ENCODE measurements at places on chromosomes 7 and 10.

DNA sequence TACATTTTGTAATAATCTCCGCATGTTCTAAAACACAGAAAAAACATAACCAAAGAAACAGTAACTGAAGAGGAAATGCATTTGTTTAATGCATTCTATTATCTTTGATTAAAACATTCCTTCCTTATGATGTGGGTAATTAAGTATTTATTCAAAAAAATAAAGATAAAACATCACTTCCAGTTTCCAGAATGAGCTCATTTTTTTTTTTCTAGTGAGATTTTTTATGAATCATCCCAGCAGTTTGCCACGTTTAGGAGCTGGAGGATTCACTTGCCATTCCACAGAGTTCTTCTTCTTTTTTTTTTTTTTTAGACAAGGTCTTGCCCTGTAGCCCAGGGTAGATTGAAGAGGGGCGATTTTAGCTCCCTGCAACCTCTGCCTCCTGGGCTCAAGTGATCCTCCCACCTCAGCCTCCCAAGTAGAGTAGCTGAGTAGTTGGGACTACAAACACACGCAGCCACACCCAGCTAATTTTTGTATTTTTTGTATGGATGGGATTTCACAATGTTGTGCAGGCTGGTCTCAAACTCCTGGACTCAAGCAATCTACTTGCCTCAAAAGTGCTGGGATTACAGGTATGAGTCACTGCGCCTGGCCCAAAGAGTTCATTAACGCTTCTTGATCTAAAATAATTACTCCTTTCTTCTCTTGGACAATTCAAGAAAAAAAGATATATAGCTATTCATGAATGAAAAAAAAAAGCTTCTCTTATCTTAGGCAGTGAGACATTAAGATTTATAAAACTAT lies 177.3 kb downstream of the DKK1 start:
- no peak for DNase-seq

GRCh38 chr10:11170993-11171851 lies 153.6 kb downstream of the CELF2 start:
- no peak for DNase-seq

DNA sequence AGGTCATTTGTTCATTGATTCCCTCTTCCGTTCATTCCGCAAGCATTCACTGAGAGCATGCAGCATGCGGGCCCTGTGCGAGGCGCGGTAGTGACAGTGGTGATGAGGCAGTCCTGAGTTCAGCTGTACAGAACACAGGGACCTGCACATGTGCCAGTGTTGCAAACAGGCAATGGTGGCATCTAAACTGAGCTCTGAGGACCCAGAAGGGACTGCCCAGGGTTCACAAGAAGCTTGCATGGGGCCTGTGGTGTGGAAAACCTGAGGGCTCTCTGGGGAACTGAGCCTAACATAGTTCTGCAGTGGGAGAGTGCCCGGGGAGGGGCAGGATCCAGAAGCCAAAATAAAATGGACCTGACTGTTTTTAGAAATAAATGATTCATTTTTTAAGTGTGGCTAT lies 13.2 kb downstream of the ZNF488 start:
- no peak for DNase-seq

- DNase-seq: no peak
Observed at GRCh38 chr7:129609666-129610065, 1.9 kb upstream of the NRF1 start.

- DNase-seq: no peak
Observed at GRCh38 chr7:157692460-157693011, 355.7 kb downstream of the DNAJB6 start.

DNA sequence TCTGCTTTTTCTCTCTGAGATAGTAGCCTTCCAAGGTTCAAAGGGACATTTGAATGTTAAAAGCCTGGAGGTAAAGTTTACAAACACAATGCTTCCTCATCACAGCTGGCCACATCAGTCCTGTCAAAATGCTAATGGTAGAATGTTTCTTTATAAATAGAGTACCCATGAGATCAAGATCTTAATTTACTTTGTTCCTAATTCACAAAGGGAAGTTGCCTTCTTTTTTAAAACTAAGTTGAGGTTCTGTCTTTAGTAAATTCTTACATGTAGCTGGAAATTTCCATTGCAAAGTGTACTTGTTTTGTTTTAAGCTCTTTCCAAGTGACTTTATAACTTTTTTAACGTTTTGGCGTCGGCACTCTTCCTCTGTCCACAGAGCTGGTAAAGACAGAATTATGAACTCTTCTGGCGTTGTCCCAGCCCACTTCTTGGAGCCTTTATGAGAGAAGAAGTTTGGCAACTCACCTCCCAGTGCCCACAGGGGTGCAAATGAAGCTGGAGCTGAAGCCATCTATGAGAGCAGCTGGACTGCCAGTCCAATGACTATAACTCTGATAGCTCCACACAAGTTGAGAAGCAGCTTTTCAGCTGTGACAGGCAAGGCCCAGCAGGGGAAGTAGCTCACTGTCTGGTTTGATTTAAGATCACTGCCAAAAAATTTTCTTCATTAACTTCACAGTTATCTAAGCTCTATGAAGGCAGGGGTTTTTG lies 23.3 kb downstream of the FZD1 start:
- no peak for DNase-seq

DNA sequence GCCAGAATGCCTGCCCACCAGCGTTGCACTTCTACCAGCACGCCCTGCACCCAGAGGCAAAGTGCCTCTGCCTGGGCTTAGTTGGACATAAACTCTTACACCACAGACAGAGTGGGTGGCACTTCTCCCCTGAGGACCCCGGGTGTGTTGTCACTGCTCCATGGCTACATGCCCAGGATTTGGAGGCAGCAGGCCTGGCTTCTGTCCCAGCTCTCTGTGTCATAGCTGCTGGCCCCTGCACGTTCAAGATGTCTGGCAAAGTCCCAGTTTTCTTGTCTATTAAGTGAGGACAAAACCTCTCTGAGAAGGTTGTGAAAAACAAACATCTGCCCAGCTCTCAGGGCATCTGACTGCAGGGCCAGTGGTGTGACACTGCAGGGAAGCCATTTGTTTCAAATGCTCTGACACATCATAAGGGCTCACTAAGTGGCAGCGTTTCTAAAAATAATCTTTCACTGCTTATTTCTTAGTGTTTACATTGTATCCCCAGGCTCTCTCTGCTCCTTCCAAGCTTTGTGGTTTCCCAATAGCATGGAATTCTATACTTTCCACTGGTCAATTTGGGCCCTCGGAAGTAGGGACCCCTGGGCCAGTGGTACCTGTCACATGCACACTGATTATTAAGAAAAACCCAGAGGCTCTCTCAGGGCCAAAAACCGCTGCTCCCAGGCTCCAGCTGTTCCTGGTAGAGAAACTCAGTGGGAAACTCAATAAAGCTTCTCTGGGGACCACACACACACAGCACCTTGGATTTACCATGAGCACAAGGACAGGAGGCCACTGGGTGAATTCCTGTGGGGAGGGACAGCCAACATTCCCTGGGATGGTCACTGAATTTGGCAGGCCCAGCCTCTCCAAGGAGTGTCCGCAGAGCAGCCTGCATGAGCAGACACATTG lies 86.2 kb upstream of the ANLN start:
- DNase-seq: no peak

GRCh38 chr7:209416-209815 lies 17.0 kb downstream of the FAM20C start:
- DNase-seq: no peak

- no peak for DNase-seq
Observed at GRCh38 chr7:112263519-112263918, 57.0 kb downstream of the ZNF277 start.

DNA sequence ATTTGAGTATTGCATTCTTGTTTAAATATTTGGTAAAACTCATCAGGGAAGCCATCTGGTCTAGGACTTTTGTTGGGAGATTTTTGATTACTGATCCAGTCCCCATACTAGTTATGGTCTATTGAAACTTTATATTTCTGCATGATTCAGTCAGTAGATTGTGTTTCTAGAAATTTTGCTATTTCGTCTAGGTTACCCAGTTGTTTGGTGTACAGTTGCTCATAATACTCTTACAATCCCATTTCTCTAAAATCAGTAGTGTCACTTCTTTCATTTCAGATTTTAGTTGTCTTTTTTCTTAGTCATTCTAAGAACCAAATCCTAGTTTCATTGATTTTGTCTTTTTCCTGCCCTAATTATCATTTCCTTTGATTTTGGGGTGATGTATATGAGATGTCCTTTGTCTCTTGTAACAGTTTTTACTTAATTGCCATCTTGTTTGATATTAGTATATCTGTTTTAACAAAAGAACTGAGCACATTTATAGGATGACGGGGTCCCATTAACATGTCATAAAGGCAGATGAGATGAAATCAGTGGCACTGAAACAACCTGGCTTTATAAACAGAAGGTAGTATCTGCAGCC lies 7.9 kb downstream of the MALSU1 start:
- no peak for DNase-seq

DNA sequence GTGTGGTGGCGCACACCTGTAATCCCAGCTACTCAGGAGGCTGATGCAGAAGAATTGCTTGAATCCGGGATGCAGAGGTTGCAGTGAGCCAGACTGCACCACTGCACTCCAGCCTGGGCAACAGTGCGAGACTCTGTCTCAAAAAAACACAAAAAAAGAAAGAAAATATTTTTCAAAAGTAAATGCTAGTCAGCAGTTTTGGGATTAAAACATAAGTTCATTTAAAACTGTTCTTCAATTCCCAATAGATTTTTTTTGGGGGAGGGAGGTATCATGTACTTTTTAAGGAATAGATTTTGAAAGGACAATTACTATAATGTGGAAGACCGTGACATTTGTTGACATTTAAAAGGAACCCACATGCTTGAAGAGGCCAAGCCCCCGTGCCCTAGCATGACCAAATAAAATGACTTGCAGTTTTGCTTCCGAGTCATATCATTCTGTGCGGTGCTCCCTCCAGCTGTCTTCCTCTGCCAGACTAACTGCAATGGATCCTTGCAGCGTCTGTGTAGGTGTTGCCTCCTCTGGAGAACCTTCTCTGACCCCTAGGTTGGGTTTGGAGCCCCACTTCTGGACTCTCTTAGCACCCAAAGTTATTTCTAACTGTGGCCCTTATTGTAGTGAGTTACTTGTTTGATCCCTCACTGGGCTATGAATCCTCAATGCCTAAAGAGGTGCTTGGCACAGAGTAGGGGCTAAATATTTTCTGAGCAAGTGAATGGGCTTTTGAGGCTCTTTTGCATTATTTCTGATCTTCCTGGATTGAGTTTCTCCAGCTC lies 17.4 kb upstream of the HPS1 start:
- no peak for DNase-seq

DNA sequence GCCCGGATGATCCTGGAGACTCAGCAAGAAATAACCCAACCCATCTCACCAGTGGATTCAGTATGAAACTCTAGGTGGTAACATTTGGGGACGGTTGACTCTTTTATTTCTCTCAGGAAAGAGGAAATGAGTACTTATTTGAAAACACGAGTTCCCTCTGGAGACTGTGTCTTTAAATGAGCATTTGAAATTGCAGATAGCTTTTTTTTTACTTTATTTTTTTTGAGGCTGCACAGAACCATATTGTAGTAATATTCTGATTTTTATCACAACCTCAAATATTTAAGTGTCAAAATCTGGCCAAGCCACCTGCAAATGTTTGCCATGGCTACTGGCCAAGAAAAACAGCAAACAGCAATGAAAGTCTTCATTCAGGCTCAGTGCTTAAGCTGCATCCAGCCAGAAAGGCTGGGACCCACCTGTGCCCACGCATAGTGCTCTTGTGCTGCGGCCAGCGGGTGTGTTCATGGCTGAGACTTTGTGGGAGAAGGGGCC lies 160.8 kb downstream of the CREB5 start:
- DNase-seq: no peak

- no peak for DNase-seq
Observed at GRCh38 chr10:99598781-99599509, 21.3 kb downstream of the SLC25A28 start.

- no peak for DNase-seq
Observed at GRCh38 chr10:27692663-27693062, 53.0 kb downstream of the MKX start.

DNA sequence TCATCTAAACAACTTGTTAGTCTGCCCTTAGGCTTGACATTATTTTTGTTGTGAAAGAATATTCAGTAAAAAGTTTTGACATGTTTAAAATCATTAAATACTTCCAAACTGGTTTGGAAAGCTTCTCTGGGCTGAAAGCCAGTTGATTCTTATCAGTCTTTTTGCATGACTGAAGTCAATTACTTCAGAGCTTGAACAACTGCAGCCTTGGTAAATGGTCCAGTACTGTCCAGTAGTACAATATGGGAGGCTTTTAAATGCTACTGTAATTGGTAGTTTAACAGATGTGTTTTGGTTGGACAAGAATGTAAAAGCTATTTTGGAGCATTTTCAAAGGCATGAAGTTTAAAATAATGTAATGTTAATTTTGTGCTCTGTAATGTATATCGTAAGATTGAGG lies 103.4 kb downstream of the SDK1 start:
- no peak for DNase-seq

GRCh38 chr7:155484483-155485399 lies 26.8 kb downstream of the EN2 start:
- no peak for DNase-seq

DNA sequence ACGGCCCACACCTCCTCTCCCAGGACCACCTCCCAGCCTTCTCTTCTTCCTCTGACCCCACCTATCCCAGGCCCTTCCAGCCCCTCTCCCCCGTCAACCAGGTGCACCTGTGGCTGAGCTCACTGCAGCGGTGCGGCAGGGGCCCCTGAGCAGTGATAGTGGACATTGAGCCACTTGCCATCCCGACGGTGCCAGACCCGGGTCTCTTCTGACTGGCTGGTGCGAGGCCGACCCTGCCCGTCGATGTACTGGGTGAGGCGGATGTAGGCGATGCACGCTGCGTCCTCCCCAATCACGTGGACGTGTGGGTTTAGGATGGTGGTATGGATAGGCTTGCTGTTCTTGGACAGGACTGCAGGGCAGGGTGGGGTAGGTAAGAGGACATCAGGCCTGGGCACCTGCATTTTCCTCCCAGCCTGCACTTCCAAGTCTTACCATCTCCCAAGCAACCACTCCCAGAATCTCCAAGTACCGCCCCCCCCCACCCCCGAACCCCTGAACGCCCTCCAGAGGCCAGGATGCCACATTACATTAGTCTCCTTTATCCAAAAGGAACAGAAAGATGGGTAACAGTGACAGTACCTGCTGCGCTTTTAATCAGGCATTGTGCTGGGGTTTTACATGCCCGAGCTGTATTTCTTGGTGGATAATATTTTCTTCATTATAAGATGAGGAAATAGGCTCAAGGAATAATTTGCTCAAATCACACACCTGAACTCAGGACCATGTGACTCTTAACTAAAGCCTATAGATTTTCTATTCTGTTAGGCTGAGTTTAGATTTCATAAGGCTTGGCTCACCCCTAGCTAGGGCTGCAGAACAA lies 3.7 kb upstream of the NDST2 start:
- no peak for DNase-seq

GRCh38 chr10:116170815-116171250 lies 102.2 kb downstream of the GFRA1 start:
- no peak for DNase-seq

DNA sequence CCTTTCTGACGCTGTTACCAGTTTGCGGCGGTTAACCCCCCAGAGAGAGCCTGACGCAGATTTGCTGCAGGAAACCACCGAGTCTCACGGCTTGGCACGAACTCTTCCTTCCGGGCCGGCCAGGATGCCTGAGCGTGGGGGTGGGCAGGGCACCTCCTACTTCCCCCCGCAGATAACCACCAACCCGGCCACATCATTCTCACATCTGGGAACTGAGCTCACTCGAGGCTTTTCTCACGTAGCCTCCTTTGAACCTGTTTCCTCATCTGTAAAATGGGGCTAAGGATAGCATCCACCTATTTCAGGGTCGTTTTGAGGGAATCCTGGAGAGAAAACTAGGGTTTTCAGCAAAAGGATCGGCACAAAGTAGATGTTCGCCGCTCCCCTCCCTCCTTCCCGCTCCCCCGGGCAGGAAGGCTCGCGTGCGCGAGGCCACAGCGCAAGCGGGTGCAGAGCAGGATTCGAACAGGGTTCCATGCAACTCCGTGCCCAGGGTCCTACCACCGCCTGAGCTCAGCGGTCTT lies 23.6 kb downstream of the DDIT4 start:
- DNase-seq: peak; percentile 93

GRCh38 chr10:93288679-93289634 lies 193.2 kb downstream of the MYOF start:
- DNase-seq: peak; percentile 14

Measured in activated T-helper 1 cell treated with Interleukin-2 at 50 U/mL for 16 hours (primary cell).